Mucosa of descending colon (tissue), 3 donors: ENCODE measurements at places on chromosomes 3 and 15. TPM values are rescaled to one million over a fixed set of nuclear protein-coding genes. Genes with fewer than 3 reads are reported as not detected.
A peak's percentile ranks its signal among the peaks of the same experiment; 100 is the strongest.

The TRPM1 gene
- total RNA-seq, result not detected

DNA sequence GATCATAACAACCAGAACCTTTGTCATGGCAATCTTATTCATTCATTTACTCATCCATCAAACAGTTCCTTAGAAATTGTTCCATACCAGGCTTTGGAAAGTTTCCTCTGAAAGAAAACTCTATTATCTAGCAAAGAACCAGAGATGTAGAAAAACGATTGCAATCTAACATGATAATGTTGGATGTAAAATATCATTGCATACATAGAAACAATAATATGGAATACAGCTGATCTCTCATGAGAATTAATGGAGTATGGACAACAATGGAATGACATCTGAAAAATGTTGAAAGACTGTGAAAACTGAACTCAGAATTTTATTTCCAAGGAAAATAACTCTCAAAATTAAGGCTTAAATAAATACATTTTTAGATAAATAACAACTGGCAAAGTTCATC is 665.4 kb downstream of the NLGN1 start:
- no peak for DNase-seq

DNA sequence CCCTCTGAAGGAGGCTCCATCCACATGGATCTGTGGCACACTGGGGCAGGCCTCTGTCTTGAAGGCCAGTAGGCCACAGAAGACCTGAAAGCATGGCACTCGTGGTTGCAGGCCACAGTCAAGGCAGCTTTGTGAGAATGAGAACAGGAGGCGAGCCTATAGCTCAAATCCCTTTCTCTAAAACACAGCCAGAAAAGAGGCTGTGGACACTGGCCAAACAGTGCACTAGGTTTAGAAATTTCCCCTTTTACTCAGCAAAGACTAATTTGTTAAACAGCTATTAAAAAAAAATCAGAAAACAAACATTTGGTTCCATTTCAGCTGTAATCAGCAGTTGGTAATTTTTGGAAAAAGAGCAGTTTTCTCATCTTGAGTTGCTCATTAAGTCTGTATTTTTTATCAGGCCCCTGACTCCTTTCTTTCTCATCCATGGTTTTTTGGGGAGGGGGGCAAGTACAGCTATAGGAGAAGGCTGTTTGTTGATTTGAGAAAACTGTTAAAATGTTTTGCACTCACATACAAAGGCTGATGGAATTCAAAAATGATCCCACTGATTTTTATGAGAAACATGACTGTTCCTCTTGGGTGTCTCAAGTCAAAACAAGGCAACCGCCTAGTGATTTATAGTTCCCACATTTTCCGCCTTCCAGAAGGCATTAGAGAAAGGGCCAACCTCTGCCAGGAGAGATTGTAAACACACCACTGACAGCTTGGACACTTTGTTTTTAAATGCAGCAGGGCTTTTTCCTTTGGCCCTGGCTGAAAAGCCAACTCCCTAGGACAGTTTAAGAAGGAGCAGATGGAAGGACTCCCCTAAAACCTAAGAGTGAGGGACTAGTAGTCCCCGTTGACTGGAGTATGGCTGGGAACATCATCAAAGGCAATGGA is 28.1 kb downstream of the PARP16 start:
- DNase-seq, result peak; percentile 18

GRCh38 chr3:39080026-39080425 is 27.4 kb downstream of the GORASP1 start:
- no peak for DNase-seq

The ZCWPW2 gene
- total RNA-seq, result 0.90 TPM

DNA sequence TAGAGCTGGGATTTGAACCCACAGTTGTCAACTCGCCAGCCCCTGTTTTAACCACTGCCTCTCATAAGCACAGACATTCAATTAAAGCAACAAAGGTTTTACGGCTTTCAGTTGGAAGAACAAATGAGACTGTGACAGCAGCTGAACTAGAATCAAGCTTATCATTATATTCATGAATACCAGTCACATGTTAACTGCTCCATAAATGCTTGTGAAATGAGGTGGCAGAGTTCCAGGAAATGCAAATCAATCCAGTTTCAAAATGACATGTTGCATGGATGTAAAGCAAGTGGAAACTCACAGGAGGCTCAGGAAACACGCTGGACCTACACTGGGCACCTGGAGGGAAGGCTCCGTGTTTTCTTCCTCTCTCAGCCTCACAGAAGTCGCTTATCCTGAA is 3.9 kb downstream of the GP5 start:
- DNase-seq, result no peak

DNA sequence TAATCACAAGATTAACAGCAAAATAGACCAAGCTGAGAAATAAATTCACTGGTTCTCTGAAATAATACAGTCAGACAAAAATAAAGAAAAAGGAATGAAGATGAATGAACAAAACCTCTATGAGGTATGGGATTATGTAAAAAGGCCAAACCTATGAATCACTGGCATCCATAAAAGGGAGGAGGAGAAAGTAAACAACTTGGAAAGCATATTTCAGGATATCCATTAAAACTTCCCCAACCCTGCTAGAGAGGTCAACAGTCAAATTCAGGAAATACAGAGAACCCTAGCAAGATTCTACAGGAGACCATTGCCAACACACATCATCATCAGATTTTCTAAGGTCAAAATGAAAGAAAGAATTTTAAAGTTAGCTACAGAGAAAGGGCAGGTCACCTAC is 649.7 kb upstream of the CBLB start:
- DNase-seq, result no peak

The GMNC gene
- total RNA-seq, result not detected

The ANKRD63 gene
- not detected for total RNA-seq

GRCh38 chr3:16146015-16146730 is 28.3 kb upstream of the GALNT15 start:
- DNase-seq, result no peak

DNA sequence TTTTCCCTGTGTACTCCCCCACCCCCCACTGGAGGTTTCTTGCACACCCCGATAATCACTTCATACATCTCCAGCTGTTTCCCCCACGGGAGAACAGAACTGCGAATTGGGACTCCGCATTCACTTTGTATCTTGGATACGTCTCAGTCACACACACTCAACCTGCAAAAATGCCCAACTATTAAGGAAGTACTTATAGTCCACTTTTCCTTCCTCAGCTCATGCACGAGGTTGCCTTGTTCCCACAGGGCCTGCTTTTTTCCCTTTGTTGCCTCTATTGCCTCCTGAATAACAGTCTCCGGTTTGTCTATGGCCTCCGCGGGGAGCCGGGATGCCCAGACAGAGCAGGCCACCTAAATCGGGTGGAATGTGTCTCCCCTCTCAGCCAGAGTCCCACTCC is 282.3 kb downstream of the PYDC2 start:
- DNase-seq, result no peak

DNA sequence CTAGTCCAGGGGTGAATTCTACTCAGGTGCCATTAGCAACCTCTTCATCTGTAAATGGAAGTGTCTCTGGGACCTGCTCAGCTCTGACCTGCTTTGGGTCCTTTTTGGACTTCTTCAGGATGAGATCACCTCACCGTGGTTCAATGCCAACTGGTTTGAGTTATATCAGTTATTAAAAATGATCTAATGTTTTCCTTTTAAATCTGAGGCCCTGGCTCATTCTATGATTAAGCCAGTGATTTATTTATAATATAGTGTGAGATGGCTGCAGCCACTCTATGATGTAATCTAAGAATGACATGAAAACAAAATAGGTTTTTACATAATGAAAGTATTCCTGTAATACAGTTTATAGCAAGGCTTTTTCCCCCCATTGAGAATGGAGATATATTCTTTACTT is 79.4 kb downstream of the LPP start:
- no peak for DNase-seq

- DNase-seq, result no peak
Observed at GRCh38 chr3:23484386-23484785, 281.3 kb downstream of the UBE2E2 start.

DNA sequence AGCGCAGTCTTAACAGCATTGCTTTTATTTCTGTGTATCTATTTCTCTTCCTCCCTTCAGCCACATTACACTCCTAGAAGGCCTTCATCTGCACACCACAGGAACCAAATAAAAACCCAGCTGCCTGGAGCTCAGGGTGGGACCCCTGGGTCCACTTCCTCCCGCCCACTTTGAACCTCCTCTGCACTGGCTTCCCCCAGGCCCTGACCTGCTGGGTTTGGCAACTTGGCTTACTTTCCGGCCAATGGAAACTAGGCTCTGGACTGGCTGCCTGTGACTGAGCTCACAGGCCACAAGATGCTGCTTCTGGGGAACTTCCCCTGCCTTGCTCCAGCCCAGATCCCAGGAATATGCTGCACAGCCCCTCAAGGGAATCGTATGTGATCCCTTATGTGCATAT is 89.8 kb downstream of the SEMA5B start:
- no peak for DNase-seq

The ZNF197 gene
- total RNA-seq, result 19.5 TPM
